ENCODE measurements at places on chromosomes 12 and 14.

- no peak for DNase-seq
Measured at GRCh38 chr12:83010169-83010804, 323.6 kb downstream of the TMTC2 start.

DNA sequence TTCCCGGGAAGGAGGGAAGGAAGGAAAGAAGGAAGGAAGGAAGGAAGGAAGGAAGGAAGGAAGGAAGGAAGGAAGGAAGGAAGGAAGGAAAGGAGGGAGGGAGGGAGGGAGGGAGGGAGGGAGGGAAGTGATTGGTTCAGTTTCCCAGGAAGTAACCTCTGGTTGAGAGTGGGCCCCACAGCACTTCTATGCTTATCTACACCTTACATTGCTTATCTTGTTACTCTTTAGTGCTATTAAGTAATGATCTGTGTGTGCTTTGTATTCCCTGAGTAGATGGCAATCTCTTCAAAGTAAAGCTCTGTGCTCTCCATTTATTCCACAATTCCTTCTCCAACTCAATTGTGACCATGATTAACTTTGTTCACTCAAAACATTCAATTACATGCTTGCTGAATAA lies 74.6 kb downstream of the SLC38A4 start:
- DNase-seq, result no peak

DNA sequence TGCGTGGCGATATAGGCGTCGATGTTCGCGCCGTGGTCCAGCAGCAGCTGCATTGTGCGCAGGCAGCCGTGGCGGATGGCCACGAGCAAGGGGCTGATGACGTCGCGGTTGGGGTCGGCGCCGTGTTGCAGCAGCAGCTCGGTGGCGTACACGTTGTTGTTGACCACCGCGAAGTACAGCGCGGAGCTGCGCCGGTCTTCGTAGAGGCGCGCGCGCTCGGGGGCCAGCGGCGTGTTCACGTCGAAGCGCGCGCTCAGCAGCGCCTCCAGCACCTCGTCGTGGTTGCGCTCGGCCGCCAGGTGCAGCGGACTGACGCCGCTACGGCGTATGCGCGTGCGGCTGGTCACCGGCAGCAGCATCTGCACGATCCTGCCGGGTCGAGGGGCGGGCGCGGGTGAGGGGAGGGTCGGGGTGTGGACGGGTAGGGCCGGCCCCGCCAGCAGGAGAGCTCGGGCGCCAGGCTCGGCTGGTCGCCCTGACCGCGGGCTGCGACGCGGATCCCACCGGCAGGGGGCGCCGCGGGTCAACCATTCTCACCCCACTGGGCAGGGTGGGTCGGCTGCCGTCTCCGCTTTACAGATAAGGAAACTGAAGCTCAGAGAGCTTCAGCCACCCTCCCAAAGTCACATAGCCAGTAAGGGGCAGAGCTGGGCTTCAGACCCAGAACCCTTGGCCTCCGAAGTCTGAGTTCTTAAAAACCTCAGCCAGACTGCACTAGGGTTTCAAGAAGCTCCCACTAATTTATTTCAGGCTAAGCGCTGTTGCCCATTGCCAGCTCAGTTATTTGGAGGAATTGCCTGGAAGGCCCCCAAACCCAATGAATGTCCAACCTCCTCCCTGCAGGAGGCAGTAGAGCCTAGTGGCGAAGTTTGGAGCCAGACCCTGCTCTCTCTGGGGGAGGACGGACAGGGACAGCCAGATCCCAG lies 12.4 kb downstream of the FAM181A start:
- DNase-seq, result peak; percentile 81

- DNase-seq, result no peak
Measured at GRCh38 chr12:1655225-1655788, 26.3 kb downstream of the WNT5B start.

GRCh38 chr12:59583003-59583712 lies 12.7 kb upstream of the SLC16A7 start:
- no peak for DNase-seq

- no peak for DNase-seq
Measured at GRCh38 chr14:32134448-32135097, 57.5 kb downstream of the ARHGAP5 start.

DNA sequence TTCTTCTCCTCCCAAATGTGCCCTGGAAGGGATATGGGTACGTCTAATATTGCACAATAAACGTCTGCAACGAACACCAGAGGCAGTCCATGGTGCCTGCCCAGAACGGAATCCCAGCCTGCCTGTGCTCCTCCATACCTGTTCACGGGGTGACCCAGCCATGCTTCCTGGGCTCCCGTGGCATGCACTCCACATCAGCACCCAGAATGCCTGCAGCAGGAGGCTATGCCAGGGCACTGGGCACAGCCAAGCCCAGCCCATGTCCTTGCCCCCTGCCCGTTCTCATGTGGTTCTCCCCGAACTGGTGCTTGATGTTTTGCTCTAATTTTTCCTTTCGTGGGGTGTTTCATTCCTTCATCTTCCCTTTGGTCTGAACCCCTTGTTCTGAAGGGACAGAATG lies 404.3 kb downstream of the BCL11B start:
- no peak for DNase-seq
